ENCODE measurements at places on chromosomes 4 and X.

- no peak for DNase-seq
Measured at GRCh38 chr4:76197971-76198410, 15.6 kb downstream of the SCARB2 start.

GRCh38 chr4:113835005-113835404 lies 73.5 kb upstream of the CAMK2D start:
- DNase-seq = no peak

- DNase-seq = no peak
Measured at GRCh38 chr4:147368948-147369347, 111.9 kb upstream of the EDNRA start.

GRCh38 chr4:127604949-127605709 lies 27.6 kb upstream of the INTU start:
- DNase-seq = no peak

GRCh38 chrX:151780621-151781020 lies 46.1 kb downstream of the CNGA2 start:
- DNase-seq = no peak

- DNase-seq = no peak
Measured at GRCh38 chr4:84220990-84221389, 278.1 kb downstream of the NKX6-1 start.

- DNase-seq = no peak
Measured at GRCh38 chrX:1153940-1154339, 58.5 kb downstream of the CRLF2 start.

GRCh38 chrX:141278306-141278705 lies 36.0 kb upstream of the SPANXC start:
- no peak for DNase-seq

GRCh38 chr4:168164915-168165548 lies 72.7 kb downstream of the ANXA10 start:
- no peak for DNase-seq

- no peak for DNase-seq
Measured at GRCh38 chr4:89541998-89542397, 234.4 kb upstream of the GPRIN3 start.

- no peak for DNase-seq
Measured at GRCh38 chr4:67892253-67892652, 8.5 kb upstream of the TMPRSS11D start.

- no peak for DNase-seq
Measured at GRCh38 chr4:180059216-180059881, 2183.9 kb upstream of the TENM3 start.

- DNase-seq = no peak
Measured at GRCh38 chr4:146498291-146498690, 23.4 kb downstream of the SLC10A7 start.

GRCh38 chr4:139025841-139026240 lies 10.3 kb downstream of the NOCT start:
- DNase-seq = no peak

DNA sequence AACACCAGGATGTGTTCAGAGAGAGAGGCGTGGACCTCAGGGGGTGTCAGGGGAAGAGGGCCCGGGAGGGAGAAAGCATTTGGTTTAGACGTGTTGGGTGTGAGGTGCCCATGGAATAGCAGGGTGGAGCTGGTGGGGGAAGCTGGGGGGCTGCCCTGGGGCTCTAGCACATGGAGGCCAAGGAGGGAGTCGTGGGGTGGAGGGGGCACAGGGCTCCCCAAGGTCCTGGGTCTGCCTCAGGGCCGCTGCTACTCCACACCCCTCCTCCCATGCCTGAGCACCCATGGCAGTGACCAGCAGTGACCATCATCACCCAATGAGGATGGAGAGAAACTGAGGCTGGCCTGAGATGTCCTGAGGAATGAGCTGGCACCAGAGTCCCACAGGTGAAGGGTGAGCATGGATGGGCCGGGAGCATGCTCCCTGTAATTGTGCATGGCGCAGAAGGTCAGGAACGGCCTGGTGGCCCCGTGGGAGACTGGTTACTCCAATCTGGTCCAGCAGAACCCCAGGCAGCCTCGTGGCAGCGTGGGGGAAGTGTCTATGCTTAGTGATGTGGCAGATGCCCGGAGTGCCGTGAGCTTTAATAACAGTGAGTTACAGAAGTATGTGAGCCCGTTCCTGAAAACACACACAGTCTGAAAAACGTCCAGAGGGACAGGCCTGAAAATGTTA lies 69.4 kb upstream of the GPR78 start:
- no peak for DNase-seq

DNA sequence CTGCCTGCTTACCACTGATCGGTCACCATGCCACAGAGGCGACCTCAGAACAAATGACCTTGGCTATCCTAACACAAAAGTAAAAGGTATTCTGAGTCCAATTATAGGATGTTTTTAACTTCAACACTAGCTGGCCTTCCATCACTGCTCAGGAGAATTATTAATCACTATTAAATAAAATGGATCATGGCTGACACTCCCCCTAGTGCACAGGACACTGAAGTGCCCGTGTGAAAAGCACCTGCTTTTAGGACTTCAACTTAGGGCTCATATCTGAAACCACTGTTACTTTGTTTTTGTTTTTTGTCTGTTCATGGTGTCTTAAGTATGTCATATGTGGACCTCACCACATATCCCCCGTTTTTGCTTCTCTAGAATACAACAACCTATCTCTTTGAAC lies 33.9 kb downstream of the STX18 start:
- no peak for DNase-seq

GRCh38 chr4:87071401-87071800 lies 136.6 kb downstream of the AFF1 start:
- DNase-seq = no peak

DNA sequence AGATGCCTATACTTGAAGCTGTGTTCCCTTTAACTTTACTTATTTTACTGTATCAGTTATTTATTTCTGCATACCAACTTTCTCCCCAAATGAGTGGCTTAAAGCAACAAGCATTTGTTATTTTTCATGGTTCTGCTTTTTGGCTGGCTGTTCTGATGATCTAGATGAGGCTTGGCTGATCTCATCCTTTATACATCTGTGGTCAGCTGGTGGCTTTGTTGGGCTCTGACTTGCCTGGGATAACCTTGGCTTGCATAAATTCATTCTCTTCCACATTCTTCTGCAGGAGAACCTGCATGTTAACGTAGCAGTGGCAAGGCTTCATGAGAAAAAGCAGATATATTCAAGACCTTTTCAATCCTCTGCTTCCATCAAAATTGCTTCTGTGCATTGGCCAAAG lies 1317.6 kb downstream of the ADGRL3 start:
- DNase-seq = peak; percentile 7

- DNase-seq = no peak
Measured at GRCh38 chr4:26871611-26872010, 11.0 kb downstream of the STIM2 start.
